ENCODE measurements at places on chromosomes 3 and 15.

- DNase-seq: no peak
Observed at GRCh38 chr3:110910346-110910955, 161.2 kb upstream of the NECTIN3 start.

GRCh38 chr3:40691452-40691861, 166.7 kb downstream of the ZNF621 start:
- no peak for DNase-seq

- DNase-seq: no peak
Observed at GRCh38 chr15:80501476-80501875, 97.3 kb downstream of the ARNT2 start.

DNA sequence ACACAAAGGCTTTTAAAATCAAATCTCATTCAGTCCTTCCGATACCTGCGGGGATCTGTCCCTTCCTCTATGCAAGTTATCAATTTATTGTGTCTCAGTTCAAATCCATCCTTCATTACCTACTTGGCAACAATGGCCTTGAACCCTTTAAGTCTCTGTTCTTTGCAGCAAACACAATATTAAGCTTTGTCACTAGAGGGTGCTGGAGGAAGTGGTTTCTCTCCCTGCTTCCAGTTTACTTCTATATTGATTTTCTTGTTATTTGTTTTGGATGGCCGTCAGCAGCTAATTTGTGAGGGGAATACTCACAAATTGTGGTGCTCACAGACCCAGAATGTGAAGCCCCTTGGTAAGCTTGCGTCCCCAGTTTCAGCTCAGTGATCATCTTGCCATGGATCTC, 278.3 kb downstream of the FGF12 start:
- DNase-seq: no peak

- DNase-seq: no peak
Observed at GRCh38 chr3:89488800-89489580, 381.6 kb downstream of the EPHA3 start.

- no peak for DNase-seq
Observed at GRCh38 chr3:193767353-193768069, 174.5 kb downstream of the OPA1 start.

DNA sequence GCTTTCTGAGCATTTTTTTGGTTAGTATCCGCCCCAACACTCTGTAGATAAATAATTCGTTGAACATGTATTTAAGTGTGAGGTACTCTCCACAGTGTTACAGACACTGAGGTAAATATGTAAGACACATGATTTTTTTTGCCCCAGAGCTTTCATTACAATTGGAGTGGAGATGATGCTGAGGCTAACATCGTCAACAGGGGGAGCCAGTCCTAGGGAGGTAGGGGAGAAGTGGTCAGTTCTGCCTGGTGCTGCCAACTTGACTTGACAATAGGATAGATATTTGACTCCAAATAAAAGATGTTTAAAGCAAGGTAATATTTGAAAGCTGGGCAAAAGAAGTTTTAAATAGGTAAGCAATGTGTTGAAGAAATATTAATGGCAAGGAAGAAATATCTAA, 295.7 kb downstream of the UNC13C start:
- no peak for DNase-seq

Measured in BJ (cell line).